ENCODE measurements at places on chromosomes 1 and 21. TPM values are rescaled to one million over a fixed set of nuclear protein-coding genes. Genes with fewer than 3 reads are reported as not detected.

GRCh38 chr1:195886000-195886399 lies 722.2 kb downstream of the KCNT2 start:
- no peak overlapping the region for H3K27ac ChIP-seq
- H3K27me3 ChIP-seq: no peaks in the 10 kb centered on the region
- no peak overlapping the region for H3K4me3 ChIP-seq
- DNase-seq: no peak

DNA sequence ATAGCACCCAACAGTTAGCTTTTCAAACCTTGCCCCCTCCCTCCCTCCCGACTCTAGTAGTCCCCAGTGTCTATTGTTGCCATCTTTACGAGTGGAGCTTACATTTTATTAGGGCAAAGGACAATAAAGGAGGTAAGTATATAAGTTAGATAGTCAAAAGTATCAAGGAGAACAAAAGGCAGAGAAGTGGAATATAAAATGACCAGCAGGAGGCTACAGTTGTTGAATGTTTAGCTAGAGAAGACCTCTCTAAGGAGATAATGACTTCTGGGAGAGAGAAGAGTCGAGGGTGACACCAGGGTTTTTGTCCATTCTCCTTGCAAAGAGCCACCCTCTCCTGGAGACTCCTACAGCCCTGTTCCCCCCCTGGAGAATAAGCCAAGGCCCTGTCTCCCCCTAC lies 48.7 kb downstream of the SYT6 start:
- no peak overlapping the region for H3K27ac ChIP-seq
- peaks cover 32% of the 10 kb centered on the region for H3K27me3 ChIP-seq
- H3K4me1 ChIP-seq: no peaks in the 10 kb centered on the region
- no peaks in the 10 kb centered on the region for H3K36me3 ChIP-seq

AMY1A gene
- not detected for total RNA-seq

GCSAML gene
- not detected for total RNA-seq

DNA sequence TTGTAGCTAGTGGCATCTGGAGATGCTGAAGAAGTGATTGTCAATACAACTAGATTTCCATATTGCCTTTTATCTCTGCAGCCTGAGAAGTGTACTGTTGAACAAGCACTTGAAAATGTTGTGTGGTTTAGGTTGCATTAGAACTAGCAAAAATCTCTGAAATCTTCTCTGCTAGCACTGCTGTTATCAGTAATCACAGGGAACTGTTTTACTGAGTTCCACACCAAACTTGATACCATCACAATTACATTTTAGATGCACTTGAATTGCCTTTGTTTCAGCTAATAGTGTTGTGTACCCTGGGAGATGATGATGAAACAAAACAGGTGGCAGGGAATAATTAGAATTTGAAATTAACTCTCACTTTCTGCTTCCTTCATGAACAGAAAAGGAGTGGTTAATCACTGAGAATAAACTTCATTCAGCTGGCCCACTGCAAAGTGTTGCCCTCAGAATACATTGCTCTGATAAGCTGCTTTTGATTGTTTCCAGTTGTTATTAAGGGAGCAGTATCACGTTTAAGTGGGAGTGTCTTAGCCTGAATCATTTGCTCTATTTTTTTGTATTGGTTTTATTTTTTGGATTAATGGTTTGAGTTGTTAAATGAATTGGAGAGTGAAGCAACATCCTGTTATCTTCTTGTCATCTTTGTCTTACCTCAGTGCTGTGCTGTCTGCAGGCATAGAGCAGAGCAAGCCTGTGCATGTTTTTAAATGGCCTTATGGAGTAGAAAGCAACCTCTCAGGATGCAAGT lies 13.0 kb downstream of the FAM20B start:
- H3K27ac ChIP-seq: peak overlapping the region; percentile 40
- no peak for DNase-seq
- peaks cover 45% of the 10 kb centered on the region for H3K4me1 ChIP-seq
- no peak overlapping the region for H3K4me3 ChIP-seq

AMY2A gene
- not detected for total RNA-seq

DNA sequence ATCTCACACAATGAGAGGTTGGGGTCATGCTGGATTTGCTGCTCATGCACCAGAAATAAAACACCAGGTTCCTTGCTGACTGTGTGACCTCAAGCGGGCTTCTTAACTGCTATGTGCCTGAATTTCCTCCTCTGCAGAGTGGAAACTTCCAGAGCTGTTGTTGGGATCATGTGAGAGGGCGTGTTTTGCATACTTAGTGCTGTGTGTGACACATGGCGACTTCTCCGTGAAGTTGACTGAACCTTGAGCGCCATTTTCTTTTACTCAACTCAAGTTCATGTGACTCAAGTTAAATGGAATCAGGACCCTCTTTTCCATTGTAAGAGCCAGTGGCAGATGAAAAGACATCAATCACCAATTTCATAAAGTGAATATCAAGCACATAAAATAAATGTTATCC lies 224.0 kb downstream of the KIF26B start:
- H3K36me3 ChIP-seq: no peaks in the 10 kb centered on the region
- no peak for DNase-seq
- H3K4me1 ChIP-seq: no peaks in the 10 kb centered on the region
- no peak overlapping the region for H3K4me3 ChIP-seq
- no peaks in the 10 kb centered on the region for H3K27me3 ChIP-seq
- H3K27ac ChIP-seq: no peak overlapping the region

- H3K36me3 ChIP-seq: no peaks in the 10 kb centered on the region
- H3K4me1 ChIP-seq: no peaks in the 10 kb centered on the region
- H3K27me3 ChIP-seq: peaks cover 11% of the 10 kb centered on the region
- DNase-seq: peak; percentile 98
- H3K27ac ChIP-seq: no peak overlapping the region
- H3K4me3 ChIP-seq: no peak overlapping the region
These were observed 73.9 kb downstream of the RAP1GAP start for GRCh38 chr1:21594935-21595897.

KCND3 gene
- total RNA-seq: 6.5 TPM

DNA sequence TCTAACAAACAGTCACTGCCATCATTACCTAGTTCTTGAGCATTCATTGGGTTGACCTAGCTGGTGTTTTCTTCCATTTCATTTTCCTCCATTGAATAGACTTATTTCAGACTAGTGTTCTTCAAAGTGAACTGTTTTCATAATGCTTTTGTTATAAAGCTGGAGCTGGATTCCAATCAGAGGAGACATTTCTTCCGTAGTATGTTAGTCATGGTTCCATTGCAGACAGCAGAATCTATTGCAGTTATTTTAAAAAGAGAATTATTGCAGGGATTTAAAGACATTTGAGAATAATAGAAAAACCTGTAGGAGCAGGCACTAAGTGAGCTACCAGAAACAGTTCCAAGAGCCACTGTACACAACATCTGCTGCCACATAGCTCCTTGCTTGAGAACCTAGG lies 50.0 kb downstream of the HHAT start:
- peaks cover 40% of the 10 kb centered on the region for H3K4me1 ChIP-seq
- peak overlapping the region; percentile 67 for H3K27ac ChIP-seq
- no peak overlapping the region for H3K4me3 ChIP-seq
- no peaks in the 10 kb centered on the region for H3K27me3 ChIP-seq

- H3K4me1 ChIP-seq: peaks cover 12% of the 10 kb centered on the region
- H3K36me3 ChIP-seq: no peaks in the 10 kb centered on the region
- no peak overlapping the region for H3K4me3 ChIP-seq
- no peak for DNase-seq
- peak overlapping the region; percentile 51 for H3K27ac ChIP-seq
These were observed 37.0 kb downstream of the SPAG17 start for GRCh38 chr1:118148034-118148433.

DNA sequence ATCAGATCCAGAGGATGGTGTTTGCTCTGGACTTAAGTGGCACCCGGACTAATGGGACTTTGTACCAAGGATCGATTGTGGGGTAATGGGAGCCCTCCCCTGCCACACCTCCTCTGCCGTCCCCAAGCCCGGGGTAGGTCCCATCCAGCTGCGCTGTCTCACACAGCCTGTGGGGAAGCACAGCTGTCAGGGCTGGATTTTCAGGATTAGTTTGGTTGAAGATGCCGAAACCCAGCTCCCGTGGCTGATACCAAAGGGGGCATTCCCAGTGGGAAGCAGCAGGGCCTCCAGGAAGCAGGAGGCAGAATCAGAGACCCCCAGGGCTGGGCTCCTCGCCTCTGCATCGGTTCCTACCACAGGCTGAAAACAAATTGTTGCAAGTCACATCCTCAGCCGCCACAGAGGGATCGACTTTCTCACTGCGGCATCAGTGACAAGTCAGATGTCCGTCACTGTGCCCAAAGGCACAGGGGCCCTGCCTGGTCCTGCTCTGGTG lies 59.7 kb downstream of the MATN1 start:
- peaks cover 14% of the 10 kb centered on the region for H3K27me3 ChIP-seq
- no peaks in the 10 kb centered on the region for H3K36me3 ChIP-seq
- H3K27ac ChIP-seq: no peak overlapping the region
- H3K4me3 ChIP-seq: no peak overlapping the region

DNA sequence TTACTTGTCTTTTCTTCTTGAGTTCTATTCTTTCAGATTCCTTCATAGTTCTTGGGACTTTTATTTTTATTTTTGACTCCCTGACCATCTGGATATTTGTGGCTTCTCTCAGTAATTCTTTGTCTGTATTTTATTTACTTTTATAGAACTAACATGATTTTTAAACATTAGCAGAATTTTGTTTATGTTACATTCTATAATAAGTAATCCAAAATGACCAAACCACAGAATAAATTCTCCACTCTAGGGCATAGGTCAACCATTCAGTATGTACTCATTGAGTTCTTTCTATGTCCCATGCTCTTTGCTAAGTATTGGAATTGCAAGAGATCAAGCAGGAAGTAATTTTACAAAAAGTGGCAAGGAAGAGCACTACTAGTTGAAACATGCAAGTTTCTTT lies 969.0 kb downstream of the TTLL7 start:
- no peaks in the 10 kb centered on the region for H3K27me3 ChIP-seq
- no peak for DNase-seq
- no peak overlapping the region for H3K4me3 ChIP-seq
- H3K27ac ChIP-seq: no peak overlapping the region
- H3K4me1 ChIP-seq: no peaks in the 10 kb centered on the region
